ENCODE measurements at places on chromosomes 16 and 17.

- no peak overlapping the region for H3K4me3 ChIP-seq
- H3K27me3 ChIP-seq, result no peaks in the 10 kb centered on the region
- H3K27ac ChIP-seq, result no peak overlapping the region
- H3K36me3 ChIP-seq, result no peaks in the 10 kb centered on the region
Observed at GRCh38 chr16:77928096-77928495, 94.3 kb upstream of the CLEC3A start.

- no peaks in the 10 kb centered on the region for H3K4me1 ChIP-seq
- no peak for DNase-seq
- no peak overlapping the region for H3K4me3 ChIP-seq
- no peaks in the 10 kb centered on the region for H3K27me3 ChIP-seq
- no peaks in the 10 kb centered on the region for H3K36me3 ChIP-seq
Observed at GRCh38 chr17:13885953-13886889, 183.1 kb upstream of the COX10 start.

DNA sequence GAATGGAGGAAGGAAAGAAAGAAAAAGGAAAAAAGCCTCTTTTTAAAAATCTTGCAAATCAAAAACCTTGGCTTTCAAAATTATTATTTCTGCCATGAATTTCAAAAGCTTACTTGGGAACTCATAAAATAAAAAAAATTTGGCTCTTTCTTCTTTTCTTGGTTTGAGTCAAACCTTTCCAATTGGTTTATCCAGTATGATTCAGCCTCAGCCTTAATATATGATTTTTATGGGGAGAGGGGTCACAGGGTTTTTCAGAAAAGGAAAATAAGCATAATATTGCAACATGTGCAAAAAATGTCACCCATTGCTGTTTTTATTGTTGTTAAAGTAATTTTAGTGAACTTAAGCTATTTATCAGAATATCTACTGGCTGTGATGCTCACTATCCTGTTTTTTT is 31.2 kb upstream of the HAPSTR1 start:
- DNase-seq, result no peak
- no peak overlapping the region for H3K4me3 ChIP-seq
- H3K27ac ChIP-seq, result no peak overlapping the region
- H3K4me1 ChIP-seq, result no peaks in the 10 kb centered on the region
- no peaks in the 10 kb centered on the region for H3K36me3 ChIP-seq

GRCh38 chr17:5832886-5833285 is 237.3 kb upstream of the WSCD1 start:
- no peak overlapping the region for H3K4me3 ChIP-seq
- DNase-seq, result peak; percentile 84
- no peaks in the 10 kb centered on the region for H3K27me3 ChIP-seq

- DNase-seq, result no peak
- H3K4me3 ChIP-seq, result no peak overlapping the region
- no peak overlapping the region for H3K27ac ChIP-seq
- no peaks in the 10 kb centered on the region for H3K27me3 ChIP-seq
- H3K4me1 ChIP-seq, result no peaks in the 10 kb centered on the region
- H3K36me3 ChIP-seq, result no peaks in the 10 kb centered on the region
Observed at GRCh38 chr17:41403404-41404023, 6.1 kb upstream of the KRT31 start.

DNA sequence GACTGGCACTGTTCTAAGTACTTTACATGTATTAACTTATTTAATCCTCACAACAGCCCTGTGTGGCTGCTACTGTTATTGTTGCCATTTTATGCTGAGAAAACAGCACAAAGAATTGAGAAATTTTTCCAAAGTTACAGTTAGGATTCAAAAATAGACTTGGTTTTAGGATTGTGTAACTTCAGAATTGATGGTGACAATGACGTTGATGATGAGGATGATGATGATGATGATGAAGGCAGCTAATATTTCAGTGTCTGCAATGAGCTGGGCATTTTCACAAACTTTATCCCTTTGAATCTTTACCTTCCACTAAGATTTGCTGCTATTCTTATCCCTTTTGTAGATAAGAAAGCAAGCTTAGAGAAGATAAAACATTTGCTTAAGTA is 22.1 kb downstream of the PRKCB start:
- no peak overlapping the region for H3K4me3 ChIP-seq
- H3K27me3 ChIP-seq, result peaks cover 39% of the 10 kb centered on the region
- no peak for DNase-seq
- H3K4me1 ChIP-seq, result peaks cover 9% of the 10 kb centered on the region
- no peak overlapping the region for H3K27ac ChIP-seq

GRCh38 chr17:49491192-49491769 is 3.8 kb upstream of the NGFR start:
- H3K27ac ChIP-seq, result no peak overlapping the region
- peaks cover 29% of the 10 kb centered on the region for H3K27me3 ChIP-seq
- DNase-seq, result no peak
- peaks cover 17% of the 10 kb centered on the region for H3K4me1 ChIP-seq
- H3K4me3 ChIP-seq, result no peak overlapping the region
- H3K36me3 ChIP-seq, result no peaks in the 10 kb centered on the region

DNA sequence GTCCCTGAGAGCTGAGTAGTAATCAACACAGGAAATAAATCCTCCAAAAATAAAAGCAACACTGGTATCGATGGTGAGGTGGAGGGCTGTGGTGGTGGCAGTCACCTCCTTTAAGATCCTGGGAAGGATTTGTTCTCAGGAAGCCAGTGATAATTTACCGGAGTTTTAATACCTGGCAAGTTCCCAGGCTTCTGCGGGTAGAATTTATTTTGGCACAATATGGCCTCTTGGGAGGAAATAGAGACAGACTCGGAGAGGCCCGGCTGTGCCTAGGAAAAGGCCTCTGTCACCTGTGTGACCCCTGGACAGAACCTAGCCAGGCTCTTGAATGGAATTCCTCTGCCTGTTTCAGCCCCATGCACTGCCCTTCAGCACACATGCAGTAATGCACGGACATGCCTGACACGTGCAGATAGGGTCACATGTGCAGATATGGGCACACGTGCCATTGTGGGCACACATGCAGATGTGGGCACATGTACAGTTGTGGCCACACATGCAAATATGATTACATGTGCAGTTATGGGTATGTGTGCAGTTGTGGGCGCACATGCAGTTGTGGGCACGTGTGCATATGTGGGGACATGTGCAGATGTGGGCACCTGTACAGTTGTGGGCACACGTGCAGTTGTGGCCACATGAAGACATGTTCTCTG is 33.5 kb downstream of the MGAT5B start:
- no peaks in the 10 kb centered on the region for H3K4me1 ChIP-seq
- no peak overlapping the region for H3K4me3 ChIP-seq
- no peak overlapping the region for H3K27ac ChIP-seq
- no peaks in the 10 kb centered on the region for H3K36me3 ChIP-seq

DNA sequence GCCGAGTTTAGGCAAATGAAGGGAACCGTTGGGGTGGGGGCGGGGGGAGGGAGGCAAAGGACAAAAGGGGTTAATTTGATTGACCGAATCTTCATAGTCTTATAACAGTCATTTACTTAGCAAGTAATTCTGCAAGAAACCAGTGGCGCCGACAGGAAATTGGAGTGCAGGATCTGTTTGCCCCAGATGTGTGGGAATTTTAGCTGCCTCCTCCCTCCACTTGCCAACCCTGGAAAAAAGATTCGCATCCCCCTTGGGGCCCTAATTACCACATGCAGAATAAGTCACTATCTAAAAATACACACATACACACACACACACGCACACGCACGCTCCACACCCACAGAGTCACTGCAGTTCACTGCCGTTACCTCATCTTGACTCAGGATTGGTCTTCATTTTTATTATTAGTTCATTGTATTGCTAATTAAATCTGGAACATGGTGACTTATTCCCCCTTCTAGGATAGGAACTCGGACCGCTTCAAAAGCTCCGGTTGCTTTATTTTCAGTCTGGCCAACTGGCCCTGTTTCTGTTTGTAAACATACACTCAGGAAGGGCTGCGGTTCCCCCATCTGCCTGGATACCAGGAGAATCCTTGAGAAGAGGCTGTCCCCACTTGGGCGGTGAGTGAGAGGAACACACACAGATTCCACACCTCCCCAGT is 241.6 kb upstream of the SALL1 start:
- H3K27ac ChIP-seq, result peak overlapping the region; percentile 96
- H3K36me3 ChIP-seq, result no peaks in the 10 kb centered on the region
- DNase-seq, result peak; percentile 52
- peak overlapping the region; percentile 37 for H3K4me3 ChIP-seq
- H3K27me3 ChIP-seq, result no peaks in the 10 kb centered on the region
- H3K4me1 ChIP-seq, result peaks cover 33% of the 10 kb centered on the region

DNA sequence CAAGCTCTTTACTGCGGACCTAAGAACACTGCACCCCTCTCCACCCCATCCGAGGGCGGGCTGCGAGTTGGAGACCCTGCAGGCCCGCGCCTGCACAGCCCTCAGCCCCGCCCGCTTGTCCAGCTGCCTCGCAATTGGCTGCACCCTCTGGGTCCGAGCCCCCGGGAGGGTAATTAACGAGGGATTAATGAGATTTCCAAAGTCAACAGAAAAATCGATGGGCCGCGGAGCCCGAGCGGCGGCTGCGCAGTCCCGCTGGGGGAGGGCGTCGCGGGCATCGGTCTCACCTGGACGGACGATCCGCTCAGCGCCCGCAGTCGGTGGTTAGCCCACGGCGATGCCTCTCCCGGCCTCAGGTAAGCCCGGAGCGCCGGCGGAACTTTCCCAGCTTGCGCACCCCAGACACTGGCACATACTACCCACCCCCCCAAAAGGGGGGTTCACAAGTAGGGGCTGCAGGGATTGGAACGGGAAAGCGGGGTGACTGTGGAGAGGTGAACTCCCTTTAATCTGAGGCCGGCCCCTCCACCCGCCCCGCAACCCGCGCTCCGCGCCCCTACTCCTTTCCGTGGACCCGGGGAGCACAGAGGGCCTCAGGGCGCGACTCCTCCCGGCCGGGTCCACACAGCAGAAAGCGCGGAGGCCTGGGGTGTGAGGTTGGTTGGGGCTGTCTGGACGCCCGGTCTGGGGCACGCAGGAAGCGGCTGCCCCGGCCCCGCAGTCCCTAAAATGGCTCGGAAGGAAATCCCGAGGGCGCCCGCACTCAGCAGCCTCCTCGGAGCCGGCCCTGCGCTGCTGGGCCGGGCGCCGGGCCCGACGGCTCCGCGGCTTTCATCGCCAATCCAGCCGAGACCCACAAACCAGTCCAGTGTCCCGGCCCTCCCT is at the start of gene OTOP3:
Gene OTOP3, plus strand, starts transcription at position 314 of the 885 bp plus-strand sequence. Its CDS starts 24 bp downstream, at position 338.
- peak; percentile 65 for DNase-seq
- no peaks in the 10 kb centered on the region for H3K4me1 ChIP-seq
- H3K27me3 ChIP-seq, result peaks cover 77% of the 10 kb centered on the region
- peak within 1 kb of the TSS; percentile 58 for H3K4me3 ChIP-seq
- H3K27ac ChIP-seq, result no peak within 1 kb of the TSS

DNA sequence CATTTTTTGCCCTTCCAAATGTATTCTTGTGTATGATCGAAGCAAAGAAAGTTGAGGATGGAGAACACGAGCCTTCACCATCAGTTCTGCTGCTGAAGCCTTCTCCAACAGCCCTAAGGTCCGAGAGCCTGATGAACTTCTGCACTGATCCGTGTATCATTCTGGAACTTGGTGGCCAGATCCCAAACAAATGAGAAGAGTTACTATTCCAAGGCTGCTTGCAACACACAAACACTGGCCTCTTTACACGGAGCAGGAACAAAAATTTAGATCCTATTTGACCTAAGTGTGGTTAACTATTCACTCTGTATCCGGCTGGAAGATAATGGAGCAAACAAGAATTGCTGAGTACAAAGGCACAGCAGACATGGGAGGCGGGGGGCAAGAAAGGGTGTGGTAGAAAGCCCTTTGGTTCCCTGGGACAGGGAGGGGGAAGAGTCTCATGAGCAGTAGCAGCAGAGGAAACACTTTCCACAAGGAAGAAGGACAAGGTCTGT is 282.9 kb downstream of the SOX9 start:
- H3K4me1 ChIP-seq, result no peaks in the 10 kb centered on the region
- DNase-seq, result no peak
- no peak overlapping the region for H3K4me3 ChIP-seq
- peaks cover 14% of the 10 kb centered on the region for H3K27me3 ChIP-seq

- H3K27me3 ChIP-seq, result no peaks in the 10 kb centered on the region
- no peak for DNase-seq
- H3K27ac ChIP-seq, result no peak overlapping the region
- no peaks in the 10 kb centered on the region for H3K4me1 ChIP-seq
- H3K4me3 ChIP-seq, result no peak overlapping the region
Observed at GRCh38 chr16:48946686-48947370, 334.8 kb downstream of the CBLN1 start.

- no peaks in the 10 kb centered on the region for H3K36me3 ChIP-seq
- no peaks in the 10 kb centered on the region for H3K27me3 ChIP-seq
- no peaks in the 10 kb centered on the region for H3K4me1 ChIP-seq
- no peak for DNase-seq
- H3K4me3 ChIP-seq, result no peak overlapping the region
Observed at GRCh38 chr16:76946879-76947278, 244.1 kb upstream of the MON1B start.

DNA sequence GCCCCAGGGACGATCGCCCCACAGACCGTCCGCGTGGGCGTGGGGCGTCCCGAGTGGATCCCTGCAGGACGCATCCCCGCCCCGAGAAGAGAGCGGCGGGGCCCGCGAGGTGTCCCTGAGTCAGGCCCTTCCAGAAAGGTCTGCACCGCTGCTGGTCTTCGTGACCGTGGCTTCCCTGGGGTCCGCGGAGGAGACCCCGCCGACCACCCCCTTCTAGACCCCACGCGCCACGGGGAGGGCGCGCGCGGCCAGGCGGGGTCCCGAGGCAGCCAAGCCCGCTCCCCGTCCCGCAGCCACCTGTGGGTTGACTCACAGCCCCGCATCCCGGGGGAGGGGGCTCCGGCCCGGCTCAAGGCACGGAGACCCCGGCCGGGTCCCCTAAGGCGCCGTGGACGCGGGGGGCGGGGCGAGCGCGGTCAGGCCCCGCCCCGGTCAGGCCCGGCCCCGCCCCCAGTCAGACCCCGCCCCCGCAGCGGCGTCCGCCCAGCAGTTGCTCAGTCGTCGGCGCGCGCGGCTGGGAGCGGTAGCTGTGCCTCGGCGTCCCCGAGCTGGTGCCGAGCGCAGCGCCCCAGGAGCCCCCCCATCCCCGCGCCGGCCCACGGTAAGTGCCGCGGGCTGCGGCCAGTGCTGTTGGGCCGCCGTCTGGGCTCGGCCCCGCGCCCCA is at the start of gene BAIAP3:
Gene BAIAP3, plus strand, starts transcription at position 497 of the 664 bp plus-strand sequence. CDS start 4,905 bp downstream, outside the sequence.
- H3K36me3 ChIP-seq, result no peaks in the 10 kb centered on the region
- H3K4me1 ChIP-seq, result peaks cover 10% of the 10 kb centered on the region
- H3K27me3 ChIP-seq, result peaks cover 36% of the 10 kb centered on the region
- no peak within 1 kb of the TSS for H3K27ac ChIP-seq

DNA sequence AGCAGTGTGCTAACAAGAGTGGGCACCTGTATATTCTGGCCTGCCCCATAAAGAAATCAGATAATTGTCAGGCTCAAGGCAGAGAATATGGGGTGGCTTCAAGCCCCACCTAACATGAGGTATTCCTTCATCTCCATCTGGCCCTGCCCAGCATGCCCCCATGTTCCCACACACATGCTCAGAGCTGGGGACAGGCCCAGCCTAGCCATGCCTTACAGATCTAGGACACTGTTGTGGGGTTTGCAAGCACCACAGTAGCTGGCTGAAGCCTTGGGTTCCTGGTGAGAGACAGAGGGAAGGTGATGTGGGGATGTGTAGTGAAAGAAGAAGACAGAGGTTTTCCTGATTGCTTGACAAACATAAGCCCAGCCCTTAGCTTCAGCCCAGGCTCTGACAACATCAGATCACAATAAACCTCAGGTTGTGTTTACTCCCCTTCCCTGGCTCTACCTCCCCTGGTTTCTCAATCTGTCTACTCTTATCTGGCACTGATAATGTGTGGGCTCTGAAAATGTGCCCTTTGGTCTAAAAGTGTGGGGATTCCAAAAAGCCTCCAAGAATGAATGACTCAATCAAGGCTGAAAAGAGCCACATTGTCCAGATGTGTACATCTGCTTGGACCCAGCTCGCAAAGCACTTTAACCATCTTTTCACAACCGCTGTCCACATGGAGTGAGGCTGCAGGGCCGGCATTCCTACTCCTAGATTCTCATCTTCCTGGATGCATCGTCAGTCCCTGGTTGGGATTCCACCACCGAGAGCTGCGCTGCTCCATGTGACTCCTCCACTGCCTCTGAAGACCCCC is 34.4 kb downstream of the CDRT4 start:
- H3K27ac ChIP-seq, result no peak overlapping the region
- H3K4me3 ChIP-seq, result no peak overlapping the region
- H3K27me3 ChIP-seq, result no peaks in the 10 kb centered on the region
- no peaks in the 10 kb centered on the region for H3K4me1 ChIP-seq
